ENCODE measurements at places on chromosomes 2 and 18. TPM values are rescaled to one million over a fixed set of nuclear protein-coding genes. Genes with fewer than 3 reads are reported as not detected.

The AKAIN1 gene
- not detected for total RNA-seq

The XRCC5 gene
- total RNA-seq: 618 TPM

The KLHL30 gene
- not detected for total RNA-seq

The LHCGR gene
- 0.44 TPM for total RNA-seq

The ASXL3 gene
- total RNA-seq: 0.35 TPM

The PAX3 gene
- total RNA-seq: not detected

- no peak overlapping the region for H3K4me3 ChIP-seq
- DNase-seq: no peak
- no peaks in the 10 kb centered on the region for H3K4me1 ChIP-seq
These were observed 10.8 kb downstream of the BUB1 start for GRCh38 chr2:110667071-110667470.

DNA sequence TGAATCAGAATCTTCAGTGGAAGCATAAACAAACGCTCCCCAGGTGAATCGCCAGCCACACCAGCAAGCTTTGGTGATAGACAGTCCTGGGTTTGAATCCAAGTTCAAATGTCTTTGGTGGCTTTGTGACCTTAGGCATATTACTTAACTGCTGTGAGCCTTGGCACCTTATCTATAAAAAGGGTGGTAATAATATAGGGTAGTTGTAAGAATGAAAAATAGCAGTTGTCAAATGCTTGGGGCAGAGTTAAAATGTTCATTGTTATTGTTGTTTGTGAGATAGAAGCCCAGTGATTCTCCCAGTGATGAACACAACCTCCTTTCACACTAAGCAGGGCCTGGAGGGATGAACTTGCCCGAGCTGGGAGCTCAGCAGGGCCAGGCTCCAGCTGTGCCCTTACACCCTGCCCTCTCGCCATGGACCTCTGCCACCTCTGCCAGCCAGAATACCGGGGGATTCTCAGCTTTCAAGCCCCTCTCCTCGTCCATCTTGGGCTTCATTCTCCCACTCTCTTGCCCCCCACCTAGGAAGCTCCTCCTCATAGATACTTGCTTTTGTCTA is 6.1 kb upstream of the TMBIM1 start:
- no peak overlapping the region for H3K27ac ChIP-seq
- H3K36me3 ChIP-seq: no peaks in the 10 kb centered on the region
- H3K27me3 ChIP-seq: no peaks in the 10 kb centered on the region
- H3K4me3 ChIP-seq: no peak overlapping the region
- H3K4me1 ChIP-seq: 0 out of 2 replicates have a peak, but pooled peaks cover 2% of the 10 kb centered on the region
- DNase-seq: no peak

GRCh38 chr18:70674896-70675295 is 386.1 kb downstream of the SOCS6 start:
- H3K27me3 ChIP-seq: no peaks in the 10 kb centered on the region
- no peaks in the 10 kb centered on the region for H3K4me1 ChIP-seq
- no peak for DNase-seq
- H3K27ac ChIP-seq: no peak overlapping the region

GRCh38 chr2:229363185-229363814 is 92.2 kb upstream of the PID1 start:
- no peaks in the 10 kb centered on the region for H3K27me3 ChIP-seq
- H3K36me3 ChIP-seq: no peaks in the 10 kb centered on the region
- no peak for DNase-seq
- no peak overlapping the region for H3K4me3 ChIP-seq

- no peaks in the 10 kb centered on the region for H3K27me3 ChIP-seq
- no peak for DNase-seq
- no peak overlapping the region for H3K27ac ChIP-seq
- no peaks in the 10 kb centered on the region for H3K4me1 ChIP-seq
- H3K4me3 ChIP-seq: no peak overlapping the region
- peaks cover 3% of the 10 kb centered on the region for H3K36me3 ChIP-seq
These were observed 1.9 kb upstream of the KRCC1 start for GRCh38 chr2:88057437-88057844.

- peak; percentile 38 for DNase-seq
- H3K27ac ChIP-seq: no peak within 1 kb of the TSS
- H3K36me3 ChIP-seq: no peaks in the 10 kb centered on the region
- H3K4me1 ChIP-seq: no peaks in the 10 kb centered on the region
- H3K27me3 ChIP-seq: peaks cover 24% of the 10 kb centered on the region
These were observed at the start of gene DOCK10 for GRCh38 chr2:225041851-225042799. Gene DOCK10, minus strand, starts transcription at chr2:225042468. Its CDS starts 94 bp downstream, at chr2:225042374.

GRCh38 chr2:143684551-143685320 is 555.5 kb downstream of the ARHGAP15 start:
- no peak for DNase-seq
- no peak overlapping the region for H3K27ac ChIP-seq
- no peaks in the 10 kb centered on the region for H3K36me3 ChIP-seq
- H3K4me3 ChIP-seq: no peak overlapping the region
- no peaks in the 10 kb centered on the region for H3K27me3 ChIP-seq

GRCh38 chr2:172162739-172163336 is 60.1 kb upstream of the DLX2 start:
- DNase-seq: no peak
- H3K27me3 ChIP-seq: no peaks in the 10 kb centered on the region
- no peak overlapping the region for H3K27ac ChIP-seq

DNA sequence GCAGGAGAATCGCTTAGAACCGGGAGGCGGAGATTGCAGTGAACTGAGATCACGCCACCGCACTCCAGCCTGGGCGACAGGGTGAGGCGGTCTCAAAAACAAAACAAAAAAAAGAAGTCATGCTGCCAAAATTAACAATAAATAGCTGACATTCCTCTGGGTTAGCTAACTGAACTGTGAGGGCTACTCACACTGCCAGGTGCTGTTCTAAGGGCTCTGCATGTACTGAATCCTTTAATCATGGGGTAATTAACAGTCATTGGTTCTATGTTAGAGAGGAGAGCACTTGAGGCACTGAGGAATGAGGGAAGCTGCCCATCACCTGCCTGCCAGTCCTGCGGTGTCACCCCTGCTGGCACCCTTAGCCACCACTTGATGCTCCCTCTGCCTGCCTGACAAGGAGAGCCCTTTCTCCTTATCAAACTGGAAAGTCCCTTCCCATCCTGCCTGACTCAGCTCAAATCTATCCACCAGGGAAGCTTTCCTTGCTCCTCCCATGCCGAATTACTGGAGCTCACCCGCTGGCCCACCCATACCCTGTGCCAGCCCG is 73.0 kb upstream of the RIOK3 start:
- H3K36me3 ChIP-seq: no peaks in the 10 kb centered on the region
- no peak overlapping the region for H3K4me3 ChIP-seq
- H3K27ac ChIP-seq: no peak overlapping the region
- DNase-seq: no peak
- H3K4me1 ChIP-seq: no peaks in the 10 kb centered on the region

GRCh38 chr2:70341477-70341765 is 39.6 kb upstream of the FAM136A start:
- DNase-seq: no peak
- H3K4me3 ChIP-seq: no peak overlapping the region
- no peaks in the 10 kb centered on the region for H3K4me1 ChIP-seq

DNA sequence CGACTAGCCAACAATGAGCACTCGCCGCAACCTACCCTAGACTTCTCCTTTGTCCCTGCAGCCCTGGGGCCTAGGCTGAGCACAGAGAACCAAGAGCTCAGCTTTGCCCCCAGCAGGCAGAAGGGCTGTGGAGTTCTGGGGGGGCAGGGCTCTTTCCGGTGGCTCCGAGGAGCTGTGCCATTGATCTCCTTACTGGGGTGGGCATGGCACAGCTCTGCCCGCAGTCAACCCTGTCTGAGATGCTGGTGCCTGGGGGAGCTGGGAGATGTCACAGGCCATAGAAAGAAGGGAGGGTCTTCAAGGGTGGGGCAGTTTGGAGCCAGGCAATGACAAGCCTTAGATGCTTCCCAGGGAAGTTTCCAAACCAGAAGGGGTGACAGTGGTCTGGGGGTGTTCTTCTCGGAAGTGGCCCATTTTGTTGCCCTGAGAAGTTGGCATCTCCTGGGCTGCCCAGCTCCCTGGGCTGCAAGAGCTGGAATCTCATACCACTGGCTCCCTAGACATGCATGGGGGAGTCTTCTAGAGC is 14.1 kb upstream of the GPR55 start:
- H3K4me3 ChIP-seq: no peak overlapping the region
- H3K4me1 ChIP-seq: no peaks in the 10 kb centered on the region
- peaks cover 6% of the 10 kb centered on the region for H3K36me3 ChIP-seq

GRCh38 chr2:183541766-183542165 is 417.5 kb downstream of the NUP35 start:
- H3K36me3 ChIP-seq: peaks cover 13% of the 10 kb centered on the region
- H3K27me3 ChIP-seq: no peaks in the 10 kb centered on the region
- H3K4me3 ChIP-seq: no peak overlapping the region
- H3K4me1 ChIP-seq: peaks cover 7% of the 10 kb centered on the region
- H3K27ac ChIP-seq: no peak overlapping the region

GRCh38 chr18:30361864-30362540 is 680.5 kb downstream of the DSC3 start:
- no peak overlapping the region for H3K4me3 ChIP-seq
- no peak overlapping the region for H3K27ac ChIP-seq
- H3K27me3 ChIP-seq: no peaks in the 10 kb centered on the region
- no peaks in the 10 kb centered on the region for H3K4me1 ChIP-seq

DNA sequence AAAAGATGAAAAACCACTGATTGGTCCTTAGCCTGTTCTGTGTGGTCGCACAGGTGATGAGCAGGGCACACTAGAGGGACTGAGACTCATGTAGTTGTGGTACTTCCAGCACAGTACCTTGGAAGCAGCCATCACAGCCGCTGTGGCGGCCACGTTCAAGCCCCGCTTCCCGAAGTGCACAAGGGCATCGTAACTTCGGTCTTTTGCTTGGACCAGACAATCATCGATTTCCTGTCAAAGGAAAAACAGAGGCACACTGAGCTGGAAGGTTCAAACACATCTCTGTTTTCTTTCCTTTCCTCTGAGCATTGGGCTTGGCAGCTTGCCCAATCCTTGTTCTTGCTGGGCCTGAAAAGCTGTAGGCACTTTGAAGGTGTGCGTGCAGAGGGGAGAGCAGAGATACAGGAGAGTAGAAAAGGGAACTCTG is 52.6 kb downstream of the MRPL35 start:
- H3K36me3 ChIP-seq: no peaks in the 10 kb centered on the region
- DNase-seq: no peak
- H3K4me1 ChIP-seq: peaks cover 4% of the 10 kb centered on the region
- H3K27me3 ChIP-seq: no peaks in the 10 kb centered on the region

GRCh38 chr2:17069564-17069963 is 403.9 kb upstream of the CYRIA start:
- no peak overlapping the region for H3K27ac ChIP-seq
- H3K27me3 ChIP-seq: no peaks in the 10 kb centered on the region
- DNase-seq: no peak
- no peak overlapping the region for H3K4me3 ChIP-seq
- no peaks in the 10 kb centered on the region for H3K4me1 ChIP-seq
- peaks cover 17% of the 10 kb centered on the region for H3K36me3 ChIP-seq

DNA sequence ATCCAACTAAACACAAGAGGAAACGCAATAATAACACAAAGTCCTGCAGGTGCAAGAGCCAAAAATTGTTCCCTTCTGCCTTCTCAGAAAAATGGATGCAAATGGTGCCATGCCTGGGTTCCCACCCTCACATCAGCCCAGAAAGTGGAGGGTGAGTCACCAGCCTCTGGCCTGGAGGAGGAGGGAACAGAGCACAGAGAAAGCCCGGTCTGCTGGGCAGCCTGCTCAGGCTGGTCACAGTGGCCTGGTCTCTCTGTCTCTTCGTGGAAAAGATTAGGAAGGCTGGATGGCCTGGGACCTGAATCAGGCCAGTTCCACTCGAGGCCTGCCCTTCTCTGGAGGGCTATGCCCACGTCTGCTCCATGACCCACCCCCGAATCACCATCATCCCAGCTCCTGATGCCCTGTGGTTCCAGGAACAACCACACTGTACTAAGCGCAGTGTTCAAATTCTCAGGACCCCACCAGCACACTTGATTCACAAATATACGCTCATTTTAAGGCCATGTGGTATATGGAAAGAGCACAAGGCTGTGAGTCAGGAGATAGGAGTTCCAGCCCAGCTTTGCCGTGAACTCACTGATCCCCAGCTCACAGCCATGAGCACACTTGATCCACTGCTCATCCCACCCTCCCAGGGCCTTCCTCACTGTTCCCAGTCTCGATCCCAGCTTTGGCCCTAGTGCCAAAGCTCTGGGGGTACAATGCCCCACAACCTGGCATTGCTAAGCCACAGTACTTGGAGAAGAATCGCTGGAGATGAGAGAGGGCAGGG is 82.1 kb downstream of the ZBTB7C start:
- no peaks in the 10 kb centered on the region for H3K36me3 ChIP-seq
- no peaks in the 10 kb centered on the region for H3K27me3 ChIP-seq
- no peak overlapping the region for H3K27ac ChIP-seq
- H3K4me3 ChIP-seq: no peak overlapping the region

DNA sequence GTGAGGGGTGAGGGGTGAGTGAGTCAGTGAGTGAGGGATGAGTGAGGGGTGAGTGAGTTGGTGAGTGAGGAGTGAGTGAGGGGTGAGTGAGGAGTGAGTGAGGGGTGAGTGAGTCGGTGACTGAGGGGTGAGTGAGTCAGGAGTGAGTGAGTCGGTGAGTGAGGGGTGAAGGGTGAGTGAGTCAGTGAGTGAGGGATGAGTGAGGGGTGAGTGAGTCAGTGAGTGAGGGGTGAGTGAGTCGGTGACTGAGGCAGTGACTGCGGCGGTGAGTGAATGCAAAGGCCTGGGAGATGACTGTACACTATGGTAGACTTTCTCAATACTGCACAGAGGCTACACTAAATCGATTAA is 16.6 kb downstream of the THAP4 start:
- no peaks in the 10 kb centered on the region for H3K27me3 ChIP-seq
- H3K36me3 ChIP-seq: peaks cover 5% of the 10 kb centered on the region
- H3K4me1 ChIP-seq: peaks cover 4% of the 10 kb centered on the region
- no peak overlapping the region for H3K27ac ChIP-seq
- H3K4me3 ChIP-seq: no peak overlapping the region

GRCh38 chr2:71679491-71679890 is 226.1 kb downstream of the DYSF start:
- no peaks in the 10 kb centered on the region for H3K27me3 ChIP-seq
- H3K27ac ChIP-seq: no peak overlapping the region
- no peak overlapping the region for H3K4me3 ChIP-seq
